DMS79 treated with DMSO at 0.1 percent for 48 hours (cell line): ENCODE measurements at places on chromosomes 11 and 22.

DNA sequence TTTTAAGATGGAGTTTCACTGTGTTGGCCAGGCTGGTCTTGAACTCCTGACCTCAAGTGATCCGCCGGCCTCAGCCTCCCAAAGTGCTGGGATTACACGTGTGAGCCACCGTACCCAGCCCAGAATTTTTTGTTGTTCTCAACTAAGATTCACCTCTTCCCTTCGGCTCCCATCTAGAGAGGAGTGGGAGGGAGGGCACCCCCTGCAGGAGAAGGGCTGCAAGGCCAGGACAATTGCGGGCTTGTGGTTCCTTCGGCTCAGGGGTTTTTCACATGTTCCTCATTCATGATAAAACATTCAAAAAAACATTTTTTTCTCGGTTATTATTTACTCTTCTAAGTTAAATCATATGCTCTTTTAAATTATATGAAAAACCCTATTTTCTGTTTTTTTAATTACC is 201.1 kb upstream of the LRRC4C start:
- DNase-seq = no peak

GRCh38 chr22:49320714-49321476 is 506.8 kb downstream of the BRD1 start:
- no peak for DNase-seq

DNA sequence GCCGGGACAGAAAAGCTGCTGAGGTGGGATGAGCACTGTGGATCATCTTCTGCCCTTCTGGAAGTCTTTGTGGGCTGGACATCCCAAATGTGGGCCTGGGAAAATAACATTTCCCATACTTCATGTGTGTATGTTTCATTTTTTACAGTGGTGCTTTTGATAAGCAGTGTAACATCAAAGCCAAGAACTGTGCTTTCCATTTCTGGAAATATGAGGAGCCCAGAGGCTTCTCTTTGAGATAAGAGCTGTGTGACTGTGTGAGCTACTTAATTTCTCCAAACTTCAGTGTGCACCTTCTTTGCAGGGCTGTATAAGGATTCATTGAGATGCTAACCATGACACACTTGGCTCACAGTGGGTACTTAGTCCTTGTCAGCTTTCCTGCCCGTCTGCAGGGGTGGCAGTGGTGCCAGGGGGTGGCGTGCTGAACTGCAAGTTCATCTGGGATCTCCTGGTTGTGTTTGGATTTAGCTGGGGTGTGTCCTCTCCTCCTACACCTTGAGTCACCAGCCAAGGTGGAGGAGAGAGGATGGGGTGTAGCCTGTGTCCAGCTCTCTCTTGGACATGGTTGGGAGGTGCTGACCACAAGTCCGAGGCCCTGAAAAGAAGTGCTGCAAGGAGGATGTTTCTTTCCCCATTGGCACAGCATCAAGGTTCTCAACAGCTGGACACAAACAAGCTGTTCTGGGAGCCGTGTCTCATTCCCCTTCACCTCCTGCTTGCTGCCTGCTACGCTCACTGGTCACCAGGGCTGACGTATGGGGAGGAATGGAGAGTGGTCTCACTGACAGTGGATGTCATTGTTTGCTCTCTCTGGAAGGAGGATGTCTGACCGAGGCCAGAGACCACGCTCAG is 139.4 kb downstream of the TEAD1 start:
- no peak for DNase-seq

DNA sequence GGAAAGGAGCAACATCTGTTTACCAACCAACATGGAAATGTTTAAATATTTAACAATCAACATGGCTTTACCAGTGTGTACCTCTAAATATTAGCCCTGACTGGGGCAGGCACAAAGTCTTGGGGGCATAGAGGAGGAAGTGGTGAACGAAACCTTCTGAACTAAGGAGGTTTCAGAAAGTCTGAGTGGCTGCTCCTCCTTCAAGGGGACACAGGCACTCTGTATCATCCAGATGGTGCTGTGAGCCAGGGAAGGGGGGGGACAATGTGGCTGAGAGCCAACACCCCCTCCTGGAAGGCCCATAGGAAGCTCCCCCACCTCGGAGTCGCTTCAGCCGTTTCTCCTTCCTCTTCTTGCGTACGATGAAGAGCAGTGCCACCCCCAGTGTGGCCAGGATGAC is 107.7 kb downstream of the CEP164 start:
- DNase-seq = no peak

DNA sequence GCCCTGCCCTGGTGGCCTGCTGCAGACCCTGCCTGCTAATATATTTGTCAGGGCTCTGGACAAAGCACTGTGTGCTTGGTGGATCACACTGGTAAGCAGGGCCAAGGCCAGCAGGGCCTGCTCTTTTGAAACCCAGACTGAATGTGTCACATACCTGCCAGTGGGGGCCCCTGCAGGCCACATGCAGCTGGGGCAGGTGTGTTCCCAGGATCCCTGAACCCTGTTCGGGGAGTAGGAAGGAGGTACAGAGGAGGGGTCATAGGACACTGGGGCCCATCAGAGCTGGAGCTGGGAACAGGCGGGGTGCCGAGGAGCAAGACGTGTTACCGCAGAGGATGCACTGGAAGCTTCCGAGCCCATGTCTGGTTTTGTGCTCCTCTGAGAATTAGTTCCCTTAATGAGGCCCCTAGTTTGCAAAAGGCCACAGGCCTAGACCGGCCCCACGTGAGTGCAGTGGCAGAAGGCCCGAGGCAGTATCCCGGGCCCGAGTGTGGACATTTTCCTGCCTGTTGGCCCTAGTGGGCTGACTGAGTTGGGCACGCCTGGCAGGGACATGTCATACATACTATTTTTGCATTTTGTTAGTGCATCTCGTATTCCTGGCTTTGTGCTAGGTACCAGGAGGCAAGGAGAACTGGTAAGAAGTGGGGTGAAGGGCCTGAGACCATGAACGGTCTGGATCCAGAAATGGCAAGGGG is 11.2 kb upstream of the ACR start:
- no peak for DNase-seq

GRCh38 chr11:2843551-2843950 is 42.0 kb downstream of the CDKN1C start:
- DNase-seq = no peak

DNA sequence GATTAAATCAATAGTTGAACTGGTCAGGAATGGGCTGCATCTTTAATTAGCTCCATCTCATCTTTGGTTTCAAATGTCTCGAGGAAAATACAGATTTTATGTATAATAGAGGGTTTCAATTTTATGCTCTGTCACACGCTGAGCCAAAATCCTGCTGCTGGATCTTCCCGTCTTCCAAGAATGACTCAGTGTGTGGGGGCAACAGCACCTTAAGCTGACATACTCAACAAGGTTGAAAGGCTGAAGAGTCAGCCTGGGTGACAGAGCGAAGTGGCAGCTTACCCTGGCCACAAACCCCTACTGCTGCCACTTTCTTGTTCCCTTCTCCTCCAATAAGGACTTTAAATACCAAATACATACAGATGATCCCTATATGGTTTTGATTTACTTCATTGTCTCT is 9.0 kb upstream of the PCF11 start:
- no peak for DNase-seq

- no peak for DNase-seq
These were observed 24.3 kb upstream of the VWA5A start for GRCh38 chr11:124090996-124091395.

DNA sequence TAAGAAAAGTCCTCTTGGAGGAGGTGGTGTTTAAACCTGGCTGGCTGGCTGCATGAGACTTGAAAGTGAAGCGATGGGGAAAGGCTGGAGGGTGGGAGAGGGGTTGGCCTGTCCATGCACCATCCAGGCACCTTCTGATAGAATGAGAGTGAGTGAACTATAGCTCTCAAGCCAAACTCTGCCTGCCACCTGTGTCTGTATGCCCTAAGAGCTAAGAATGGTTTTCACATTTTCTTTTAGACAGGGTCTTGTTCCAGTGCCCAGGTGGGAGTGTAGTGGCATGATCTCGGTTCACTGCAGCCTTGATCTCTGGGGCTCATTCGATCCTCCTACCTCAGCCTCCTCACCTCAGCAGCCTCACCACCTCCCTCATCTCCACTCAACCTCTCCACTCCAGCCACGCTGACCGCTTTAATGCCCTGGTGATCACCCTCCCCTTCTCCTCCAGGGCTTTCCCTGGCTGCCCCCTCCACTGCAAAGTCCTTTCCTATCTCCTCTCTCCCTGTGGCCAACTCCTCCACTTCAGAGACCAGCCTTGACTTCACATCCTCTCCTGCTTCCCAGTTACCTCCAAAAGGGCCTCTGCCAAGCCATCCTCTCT is 38.3 kb upstream of the DKK3 start:
- DNase-seq = no peak

DNA sequence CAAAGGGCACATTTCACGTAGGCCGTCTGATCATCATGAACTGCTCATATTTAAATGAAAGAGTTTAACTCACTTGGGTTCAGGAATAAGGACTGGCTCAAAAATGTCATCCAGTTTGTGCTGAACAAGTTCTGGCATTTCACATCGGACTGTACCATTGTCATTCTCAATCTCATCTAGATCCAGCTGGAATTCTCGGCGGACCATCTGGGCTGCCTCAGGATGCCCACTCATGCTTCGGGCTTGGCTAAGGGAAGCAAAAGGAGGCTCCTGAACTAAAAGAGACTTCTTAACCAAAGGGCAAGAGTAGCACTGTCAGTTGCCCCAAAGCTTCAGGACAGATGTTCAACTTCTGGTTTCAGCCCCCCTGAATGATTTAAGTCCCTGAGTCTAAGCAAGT is 40.2 kb downstream of the F2 start:
- DNase-seq = no peak

DNA sequence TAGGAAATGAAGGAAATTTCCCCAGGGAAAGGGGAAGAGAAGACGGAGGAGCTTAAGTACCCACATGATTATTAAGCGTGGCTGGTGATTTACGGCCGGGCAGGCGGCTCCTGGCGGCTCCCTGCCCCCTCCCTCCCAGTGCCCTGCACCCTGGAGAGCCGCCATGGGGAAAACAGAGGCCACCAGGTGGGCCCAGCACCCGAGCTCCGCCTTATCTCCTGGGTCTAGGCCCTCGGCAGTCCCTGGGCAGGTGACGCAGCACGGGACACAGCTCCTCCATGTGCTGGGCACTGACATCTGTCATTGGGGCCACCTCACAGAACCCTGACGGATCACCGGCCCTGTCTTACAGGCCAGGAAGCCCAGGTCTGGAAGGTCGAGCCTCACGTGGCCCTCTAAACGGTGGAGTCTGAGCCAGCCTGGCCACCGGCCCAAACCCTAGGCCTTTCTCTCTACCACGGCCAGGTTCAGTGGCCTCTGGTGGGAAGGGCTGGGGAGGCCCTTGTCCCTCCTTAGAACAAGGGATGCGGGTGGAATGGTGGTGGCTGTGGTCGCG is 60.2 kb upstream of the PPARA start:
- DNase-seq = no peak

DNA sequence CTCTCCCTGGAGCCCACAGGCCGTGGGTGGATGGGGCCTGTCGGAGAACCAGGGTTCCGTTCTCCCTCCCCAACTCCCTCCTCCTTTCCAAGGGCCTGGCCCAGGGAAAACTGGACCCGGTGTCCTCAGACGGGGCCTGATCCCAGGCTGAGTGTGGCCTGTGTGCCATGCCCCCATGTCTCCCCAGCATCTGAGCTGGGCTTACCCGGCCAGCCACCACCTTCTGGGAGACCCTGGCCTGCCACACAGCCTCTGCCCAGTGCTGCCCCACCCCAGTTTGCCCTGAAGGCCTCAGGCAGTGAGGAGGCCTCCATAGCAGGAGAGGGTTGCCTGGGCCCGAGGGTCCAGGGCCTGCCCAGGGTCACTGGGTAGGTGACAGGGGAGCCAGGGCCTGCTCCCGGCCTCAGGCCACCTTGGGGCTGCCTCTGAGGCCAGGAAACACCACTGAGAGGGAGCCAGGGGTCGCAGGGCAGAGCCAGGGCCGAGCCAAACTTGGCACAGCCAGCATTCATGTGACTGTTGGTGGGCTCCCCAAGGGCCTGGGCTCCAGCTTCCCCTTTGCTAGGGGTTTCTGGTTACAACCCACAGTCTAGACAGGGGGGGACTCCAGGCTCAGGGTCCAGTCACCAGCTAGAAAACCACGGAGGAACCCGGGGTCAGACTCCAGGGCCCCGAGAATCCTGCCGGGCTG is 590 bp upstream of the IFITM10 start:
- DNase-seq = no peak

DNA sequence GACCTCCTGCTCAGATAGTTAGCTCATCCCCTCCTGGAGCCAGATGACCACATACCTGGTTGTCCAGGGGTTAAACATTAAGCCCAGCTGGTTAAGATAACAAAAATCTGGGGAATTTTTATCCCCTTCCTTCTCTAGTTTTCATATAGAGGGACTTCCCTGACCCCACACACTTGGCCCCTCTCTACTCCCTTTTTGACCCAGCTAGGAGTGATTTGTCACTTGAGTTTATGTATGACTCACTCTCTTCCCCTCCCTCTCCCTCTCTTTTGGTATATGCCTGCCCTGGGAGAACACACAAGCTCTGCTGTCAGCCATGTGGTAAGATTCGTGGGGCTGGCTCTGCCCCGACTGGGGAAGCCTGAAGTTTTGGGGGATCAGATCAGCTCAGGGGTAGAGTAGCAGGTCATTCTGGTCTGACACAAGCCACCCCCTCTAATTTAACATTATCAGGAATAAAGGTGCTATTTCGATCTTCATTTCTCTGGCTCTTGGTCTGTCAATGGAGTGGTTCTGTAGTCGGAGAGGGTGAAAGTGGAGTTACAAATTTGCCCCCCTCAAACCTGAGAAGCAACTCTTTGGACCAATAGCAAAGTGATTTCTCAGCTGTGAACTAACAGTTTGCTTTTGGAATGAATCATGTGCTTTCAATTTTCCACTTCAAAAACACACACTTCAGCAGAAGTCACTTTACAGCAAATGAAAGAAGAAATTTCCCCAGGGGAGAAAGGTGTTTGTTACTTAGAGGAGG is 415.3 kb upstream of the CADM1 start:
- peak; percentile 54 for DNase-seq

DNA sequence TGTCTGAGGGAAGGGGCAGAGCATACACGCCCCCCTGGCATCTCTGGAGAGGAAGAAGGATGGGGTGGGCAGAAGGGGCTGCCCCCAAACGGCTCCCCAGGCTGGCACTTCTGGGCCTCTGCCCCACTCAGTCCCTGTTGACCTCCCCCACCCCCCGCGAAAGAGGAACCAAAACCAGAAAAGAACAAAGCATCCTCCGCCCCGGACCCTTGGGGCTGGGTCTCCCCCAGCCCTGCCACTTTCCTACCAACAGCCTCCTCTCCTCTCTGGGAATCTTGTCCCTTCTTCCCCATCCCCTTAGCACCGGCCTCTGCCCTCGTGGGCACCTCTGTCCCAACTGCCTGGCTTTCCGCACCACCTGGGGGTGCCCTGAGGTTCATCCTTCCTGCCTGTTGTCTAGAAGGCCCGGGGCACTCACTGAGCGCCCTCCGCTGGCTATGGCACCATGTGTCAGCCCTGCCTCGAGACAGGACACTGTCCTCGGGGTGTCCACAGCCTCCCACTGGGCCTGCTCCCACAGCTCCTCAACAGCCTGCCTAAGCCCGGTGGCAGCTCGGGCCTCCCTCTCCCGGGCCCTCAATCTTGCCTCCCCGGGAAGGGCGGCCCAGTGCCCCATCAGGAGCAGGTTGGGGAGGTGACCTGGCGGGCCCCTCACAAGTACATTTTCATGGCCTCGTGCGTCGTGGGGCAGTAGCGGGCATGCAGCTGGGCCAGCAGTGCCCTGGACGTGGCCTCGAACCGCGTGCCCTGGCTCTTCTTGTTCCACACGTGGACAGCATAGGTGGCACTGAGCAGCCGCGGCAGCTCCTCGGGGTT is 28.2 kb downstream of the A4GALT start:
- DNase-seq = no peak

- peak; percentile 37 for DNase-seq
These were observed 11.7 kb downstream of the TECTA start for GRCh38 chr11:121112498-121113455.

GRCh38 chr22:29510542-29510941 is 30.5 kb downstream of the NEFH start:
- no peak for DNase-seq
